T-helper 9 cell (primary cell): ENCODE measurements at places on chromosomes 13 and 19.
A peak's percentile ranks its signal among the peaks of the same experiment; 100 is the strongest.

- DNase-seq, result no peak
Measured at GRCh38 chr13:75687150-75687763, 51.1 kb downstream of the LMO7 start.

DNA sequence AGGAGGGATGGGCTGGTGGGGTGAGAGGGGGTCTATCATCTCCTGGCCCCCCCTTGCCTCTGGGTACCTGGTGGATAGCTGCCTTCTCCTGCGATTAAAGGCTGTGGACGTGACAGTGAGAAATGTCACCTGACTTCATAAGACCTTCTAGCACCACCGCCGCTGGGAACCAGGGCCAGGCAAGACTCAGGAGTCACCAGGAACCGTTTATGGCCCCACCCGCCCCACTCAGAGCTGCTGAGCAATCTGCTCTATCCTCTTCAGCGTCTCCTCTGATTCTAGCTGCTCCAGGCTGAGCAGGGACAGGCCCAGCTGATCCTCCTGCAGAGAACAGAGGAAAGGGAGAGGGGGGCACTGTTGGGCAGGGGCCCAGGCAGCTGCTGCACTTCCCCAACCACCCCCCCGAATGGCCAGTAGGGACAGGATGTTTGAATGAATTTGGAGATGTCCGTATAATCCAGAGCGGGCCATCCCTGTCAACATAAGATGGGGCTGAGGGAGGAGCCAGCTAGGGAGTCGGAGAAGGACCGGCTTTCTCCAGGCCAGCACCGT lies 10.9 kb downstream of the KLC3 start:
- DNase-seq, result no peak

- DNase-seq, result no peak
Measured at GRCh38 chr19:7482584-7483439, 6.0 kb downstream of the PEX11G start.

- no peak for DNase-seq
Measured at GRCh38 chr13:37113534-37113933, 8.1 kb upstream of the CSNK1A1L start.

- no peak for DNase-seq
Measured at GRCh38 chr13:104871456-104871855, 1664.0 kb downstream of the EFNB2 start.

GRCh38 chr13:91563799-91564198 lies 165.4 kb downstream of the GPC5 start:
- no peak for DNase-seq

- DNase-seq, result no peak
Measured at GRCh38 chr13:76828316-76828741, 57.9 kb downstream of the KCTD12 start.

DNA sequence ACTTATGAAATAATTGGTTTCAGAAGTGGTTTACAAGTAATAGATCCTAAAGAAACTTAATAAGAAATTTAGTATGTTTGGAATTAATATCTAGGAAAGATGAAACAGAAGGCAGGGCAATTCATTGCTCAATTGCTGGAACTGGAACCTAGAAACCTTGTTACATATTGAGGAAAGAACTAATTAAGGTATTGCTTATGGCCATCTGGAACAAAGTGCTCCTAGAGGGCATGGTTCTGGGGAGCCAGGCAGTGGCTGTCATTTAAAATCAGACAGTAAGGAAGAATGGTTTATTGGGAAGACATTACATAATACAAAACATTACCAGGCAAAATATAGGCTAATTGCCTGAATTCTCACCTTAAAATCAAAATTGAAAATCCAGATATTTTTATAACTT lies 224.1 kb downstream of the SLITRK6 start:
- DNase-seq, result no peak

- DNase-seq, result no peak
Measured at GRCh38 chr19:7783991-7784423, 21.0 kb downstream of the CLEC4M start.

DNA sequence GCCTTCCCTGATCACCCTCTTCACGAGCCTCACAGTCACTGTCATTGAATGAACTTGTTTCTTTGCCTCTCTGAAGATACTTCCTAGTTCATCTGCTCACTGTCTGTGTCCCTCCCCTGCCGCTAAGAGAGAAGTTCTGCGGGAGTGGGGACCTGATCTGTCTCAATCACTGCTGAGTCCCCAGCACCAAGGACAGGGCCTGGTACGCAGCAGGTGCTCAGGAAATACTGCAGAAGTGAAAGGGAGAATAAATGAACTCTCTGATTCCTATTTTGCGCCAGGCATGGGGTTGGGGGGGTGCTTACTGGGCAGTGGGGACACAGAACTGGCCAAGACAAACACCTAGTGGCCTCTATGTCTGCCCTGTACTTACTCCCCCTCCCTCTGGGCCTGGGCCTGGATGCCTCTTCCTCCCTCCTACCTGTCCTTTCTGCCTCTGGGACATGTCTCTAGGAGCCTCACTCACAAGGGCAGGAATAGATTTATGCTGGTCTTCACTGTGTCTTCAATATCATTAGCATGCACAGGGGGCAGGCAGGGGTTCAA lies 17.5 kb downstream of the FCGBP start:
- DNase-seq, result no peak

DNA sequence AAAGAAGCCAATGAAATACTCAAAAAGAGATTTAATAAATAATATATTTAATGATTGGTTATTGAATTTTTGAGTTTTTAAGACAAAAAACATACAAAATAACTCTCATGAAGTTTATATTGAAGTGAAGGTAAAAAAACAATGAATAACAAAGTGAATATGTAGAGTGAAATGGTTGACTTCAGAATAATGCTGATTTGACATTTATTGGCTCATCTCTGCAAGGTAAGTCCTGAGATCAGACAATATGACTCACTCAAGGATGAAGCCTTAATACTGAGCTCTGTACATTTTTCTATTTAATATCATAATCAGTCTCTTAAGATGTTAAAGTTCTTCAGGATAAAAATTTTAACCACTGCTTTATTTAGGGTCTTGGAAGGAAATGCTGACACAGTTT lies 1398.9 kb upstream of the PCDH9 start:
- no peak for DNase-seq

GRCh38 chr19:41883463-41883820 lies 458 bp downstream of the ARHGEF1 start:
- no peak for DNase-seq

DNA sequence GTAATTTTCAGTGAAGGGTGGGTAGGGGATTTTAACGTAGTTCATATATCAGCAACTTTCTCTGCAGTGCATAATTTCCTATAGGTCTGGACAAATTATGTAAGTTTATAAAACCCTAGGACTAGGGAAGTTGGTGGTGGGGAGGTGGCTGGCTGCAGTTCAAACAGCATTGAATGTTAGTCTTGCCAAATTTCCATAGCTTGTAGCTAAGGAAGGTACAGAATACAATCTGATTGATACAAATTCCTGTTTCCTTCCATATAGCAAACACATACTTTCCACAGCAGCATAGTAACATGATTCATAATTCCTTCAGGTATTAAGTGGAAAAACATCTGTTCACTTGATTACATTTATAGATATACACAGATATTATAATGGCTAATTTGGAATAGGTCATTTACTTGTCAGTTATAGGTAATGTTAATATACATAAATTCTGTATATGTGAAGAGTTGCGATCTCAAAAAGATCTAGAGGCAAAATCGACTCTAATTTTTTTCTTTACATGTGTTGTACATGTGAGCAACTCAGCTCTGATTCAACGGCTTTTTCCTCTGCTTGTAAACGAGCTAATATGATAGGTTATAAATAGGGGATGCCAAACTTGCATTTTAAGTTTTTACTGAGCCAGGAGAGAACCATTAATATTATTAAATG lies 233.4 kb upstream of the CSNK1A1L start:
- DNase-seq, result no peak

DNA sequence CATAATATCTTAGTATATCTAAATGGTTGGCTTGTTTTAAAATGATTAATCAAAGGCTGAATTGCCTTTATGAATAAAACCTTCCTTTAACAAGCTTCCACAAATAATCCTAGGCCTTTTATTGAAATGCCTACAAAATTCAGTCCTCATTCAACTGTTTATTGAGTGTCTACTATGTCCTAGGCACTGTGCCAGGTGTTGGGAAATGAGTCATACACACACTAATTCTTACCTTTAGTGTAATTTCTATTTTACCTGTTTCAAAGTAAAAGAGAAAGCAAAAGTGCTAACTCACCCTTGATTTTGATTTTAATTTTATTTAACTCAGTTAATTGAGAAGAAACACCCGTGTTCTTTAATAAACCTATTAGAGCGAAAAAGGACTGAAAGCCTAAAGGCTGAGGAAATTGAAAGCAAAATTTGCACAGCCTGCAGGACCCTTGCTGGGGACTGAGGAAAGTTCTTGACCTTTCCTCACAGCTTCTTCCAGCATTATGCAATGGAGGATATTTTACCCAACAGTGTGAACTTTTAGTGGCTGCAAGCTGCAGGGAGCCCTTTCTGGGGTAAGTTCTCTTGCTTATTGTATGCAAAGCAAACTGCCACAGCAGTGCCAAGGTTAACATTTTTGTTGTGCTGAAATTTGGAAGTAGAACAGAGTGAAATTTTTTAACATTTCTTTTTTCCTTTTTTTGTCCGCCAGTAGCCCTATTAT lies 83.1 kb downstream of the B3GLCT start:
- no peak for DNase-seq

GRCh38 chr19:50500753-50501151 lies 10.2 kb downstream of the JOSD2 start:
- DNase-seq, result no peak

DNA sequence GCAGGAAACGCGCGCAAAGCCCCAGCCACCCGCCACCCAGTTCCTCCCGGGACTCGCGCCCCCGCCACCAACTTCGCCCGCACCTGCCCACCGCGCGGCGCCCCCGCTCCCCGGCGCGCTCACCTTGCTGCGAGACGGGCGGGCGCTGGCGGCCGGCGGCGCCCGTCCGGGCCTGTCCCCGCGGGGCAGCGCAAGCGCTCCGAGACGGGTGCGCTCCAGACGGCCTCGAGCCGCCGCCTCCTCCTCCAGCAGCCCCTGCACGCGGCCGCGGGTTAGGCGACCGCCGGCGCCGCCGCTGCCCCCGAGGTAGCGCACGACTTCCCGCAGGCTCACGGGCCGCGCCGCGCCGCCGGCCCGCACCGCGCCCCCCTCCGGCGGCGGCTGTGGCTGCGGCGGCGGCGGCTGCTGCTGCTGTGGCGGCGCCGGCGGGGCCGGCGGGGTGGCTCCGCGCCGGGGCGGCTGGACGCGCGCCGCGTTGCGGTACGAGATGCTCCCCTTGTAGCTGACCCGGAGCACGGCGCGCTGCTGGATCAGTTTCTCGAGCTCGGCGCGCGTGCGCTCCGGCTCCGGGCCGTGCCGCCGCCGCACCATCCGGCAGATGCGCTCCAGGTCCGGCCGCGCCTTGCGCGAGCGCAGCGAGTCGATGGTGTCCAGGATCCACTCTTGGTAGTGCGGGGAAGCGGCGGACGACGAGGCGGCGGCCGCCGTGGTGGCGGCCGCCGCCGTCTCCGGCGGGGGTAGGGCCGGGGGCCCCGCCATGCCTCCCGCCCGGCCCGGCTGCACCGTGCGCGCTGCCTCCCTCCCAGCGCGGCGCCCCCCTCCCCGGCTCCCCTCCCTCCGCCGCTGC lies 666 bp downstream of the SAMD1 start:
- DNase-seq, result peak; percentile 41

DNA sequence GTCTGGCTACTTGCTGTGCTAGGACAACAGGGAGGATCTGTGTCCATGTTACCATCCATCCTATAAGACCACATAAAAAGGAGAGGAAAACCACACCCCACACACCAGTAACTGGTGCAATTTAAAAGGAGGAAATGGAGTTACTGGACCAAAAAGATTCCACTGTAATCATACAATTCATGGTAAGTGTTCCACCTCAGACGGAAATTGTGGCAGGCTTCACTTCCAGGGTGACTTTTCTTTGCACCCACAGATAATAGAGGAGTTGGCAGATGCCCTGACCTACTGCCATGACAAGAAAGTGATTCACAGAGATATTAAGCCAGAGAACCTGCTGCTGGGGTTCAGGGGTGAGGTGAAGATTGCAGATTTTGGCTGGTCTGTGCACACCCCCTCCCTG lies 2.4 kb downstream of the AURKC start:
- DNase-seq, result no peak

DNA sequence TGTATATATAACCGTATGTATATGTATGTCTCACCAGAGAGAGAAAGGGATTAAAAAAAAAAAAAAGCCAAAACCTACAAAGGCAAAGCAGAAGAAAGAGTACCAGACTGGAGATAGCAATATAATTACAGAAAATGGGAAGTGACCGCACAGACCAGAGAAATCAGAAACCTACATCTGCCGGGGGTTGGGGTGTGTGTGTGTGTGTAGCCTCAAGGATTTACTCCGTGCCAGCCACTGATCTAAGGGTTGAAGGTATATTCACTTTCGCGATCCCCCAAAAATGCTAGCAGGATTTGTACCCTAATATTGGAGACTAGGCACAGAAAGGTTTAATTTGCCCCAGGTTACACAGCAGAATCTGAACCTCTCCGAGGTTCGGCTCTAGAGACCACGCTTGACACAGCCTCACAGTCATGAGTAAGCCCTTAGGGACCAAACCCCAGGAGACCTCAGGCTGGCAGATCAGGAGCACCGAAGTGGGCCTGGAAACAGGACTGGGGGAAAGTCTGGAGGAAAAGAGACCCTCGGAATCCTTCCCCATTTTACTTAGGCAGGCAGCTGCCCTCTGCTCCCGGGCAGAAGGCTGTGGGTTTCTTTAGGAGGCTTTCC lies 14.8 kb downstream of the ARL11 start:
- DNase-seq, result no peak

GRCh38 chr19:18802354-18802753 lies 11.2 kb upstream of the COMP start:
- DNase-seq, result no peak

- DNase-seq, result no peak
Measured at GRCh38 chr13:24625331-24625731, 54.9 kb upstream of the ATP12A start.

- DNase-seq, result no peak
Measured at GRCh38 chr13:34064456-34065205, 246.7 kb downstream of the RFC3 start.

- no peak for DNase-seq
Measured at GRCh38 chr13:114313061-114313860, 1.0 kb upstream of the CHAMP1 start.

GRCh38 chr19:56837004-56837403 lies 3.5 kb downstream of the PEG3 start:
- DNase-seq, result no peak

- DNase-seq, result no peak
Measured at GRCh38 chr13:72505376-72505775, 222.1 kb downstream of the MZT1 start.

DNA sequence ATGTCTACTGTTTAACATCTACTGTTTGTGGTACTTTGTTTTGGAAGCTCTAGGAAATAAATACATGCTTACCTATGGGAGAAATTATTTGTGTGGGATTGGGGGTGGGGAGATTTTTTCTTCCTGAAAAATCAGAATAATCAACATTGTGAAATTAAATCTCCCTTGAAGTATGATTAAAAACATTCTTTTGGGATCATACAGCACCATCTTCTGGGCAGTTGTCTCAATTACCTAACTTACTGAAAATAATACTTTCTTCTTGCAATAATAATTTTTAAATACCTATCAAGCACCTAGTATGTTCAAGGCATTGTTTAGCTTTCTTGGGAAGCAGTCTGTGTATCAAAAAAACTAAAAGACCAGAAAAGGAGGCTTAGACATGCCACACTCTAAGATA lies 576.5 kb upstream of the ARGLU1 start:
- DNase-seq, result no peak

- DNase-seq, result no peak
Measured at GRCh38 chr13:40622761-40623160, 43.7 kb downstream of the FOXO1 start.

- DNase-seq, result no peak
Measured at GRCh38 chr19:13070425-13071140, 32.1 kb downstream of the LYL1 start.
